T1000 (cell line): ENCODE measurements at places on chromosomes 16 and 17.

DNA sequence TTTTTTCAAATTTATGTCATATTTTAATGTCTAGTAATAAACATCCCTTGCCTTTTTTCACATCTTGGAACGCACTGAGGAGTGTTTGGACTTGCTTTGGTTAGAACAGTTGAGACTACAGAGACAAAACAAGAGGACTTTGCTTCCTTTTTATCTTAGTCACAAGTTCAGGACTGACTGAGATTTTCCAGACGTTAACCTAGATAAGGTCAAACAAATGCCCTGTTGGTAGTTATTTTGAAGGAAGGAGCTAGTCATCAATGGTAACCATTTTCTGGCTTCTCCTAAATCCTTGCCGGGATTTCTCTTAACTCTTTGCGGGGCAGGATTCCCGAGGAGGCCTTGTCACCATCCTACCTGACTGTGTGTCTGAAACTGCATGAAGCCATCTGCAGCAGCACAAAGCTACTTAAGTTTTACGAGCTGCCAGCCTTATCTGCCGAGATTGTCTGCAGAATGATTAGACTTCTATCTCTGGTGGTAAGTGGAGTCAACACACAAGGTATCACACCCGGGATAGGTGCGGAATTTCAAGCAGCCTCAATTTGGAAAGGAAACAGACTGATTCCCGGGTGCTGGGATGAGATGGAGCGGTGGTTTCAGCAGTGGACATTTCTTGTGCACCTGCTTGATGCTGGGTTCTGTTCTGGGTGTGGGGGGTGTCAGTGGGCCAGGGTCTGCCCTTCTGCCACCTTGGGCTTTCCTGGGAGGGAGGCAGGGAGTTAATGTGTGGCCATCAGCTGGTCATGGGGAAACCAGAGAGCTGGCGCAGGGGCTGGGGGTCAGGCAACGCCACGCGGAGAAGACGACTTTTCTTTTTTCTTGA, 48.3 kb downstream of the RNF213 start:
- no peak for DNase-seq

GRCh38 chr16:12471383-12471782, 332.3 kb downstream of the CPPED1 start:
- DNase-seq: no peak

DNA sequence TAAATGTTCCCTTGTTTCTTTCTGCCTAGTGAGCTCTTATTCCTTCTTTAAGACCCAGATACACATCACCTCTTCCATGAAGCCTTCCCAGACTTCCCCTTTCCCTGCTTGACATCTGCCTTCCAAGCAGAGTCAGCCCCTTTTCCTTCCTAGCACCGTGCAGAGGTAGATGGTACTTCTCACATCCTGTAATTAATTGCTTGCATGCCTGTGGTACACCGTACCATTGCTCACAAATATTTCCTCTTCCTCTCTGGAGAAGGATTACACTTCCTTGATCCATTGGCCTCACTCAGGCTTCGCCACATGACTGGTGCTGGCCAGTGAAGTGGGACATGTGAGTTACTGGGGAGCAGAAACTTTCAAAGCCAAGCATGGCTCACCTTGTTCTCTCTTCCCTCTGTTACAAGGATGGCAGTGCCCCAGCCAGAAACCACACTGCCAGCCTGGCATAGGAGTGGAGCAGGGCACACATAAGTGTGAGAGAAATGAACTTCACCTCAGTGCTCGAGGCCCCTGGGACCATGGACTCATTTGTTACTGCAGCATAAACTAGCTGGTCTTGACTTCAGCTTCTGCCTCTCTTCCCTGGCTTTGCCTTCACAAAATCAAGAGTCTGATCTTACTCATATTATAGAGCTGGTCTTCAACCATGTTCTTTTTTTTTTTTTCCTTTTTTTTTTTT, 44.0 kb downstream of the SOST start:
- no peak for DNase-seq

DNA sequence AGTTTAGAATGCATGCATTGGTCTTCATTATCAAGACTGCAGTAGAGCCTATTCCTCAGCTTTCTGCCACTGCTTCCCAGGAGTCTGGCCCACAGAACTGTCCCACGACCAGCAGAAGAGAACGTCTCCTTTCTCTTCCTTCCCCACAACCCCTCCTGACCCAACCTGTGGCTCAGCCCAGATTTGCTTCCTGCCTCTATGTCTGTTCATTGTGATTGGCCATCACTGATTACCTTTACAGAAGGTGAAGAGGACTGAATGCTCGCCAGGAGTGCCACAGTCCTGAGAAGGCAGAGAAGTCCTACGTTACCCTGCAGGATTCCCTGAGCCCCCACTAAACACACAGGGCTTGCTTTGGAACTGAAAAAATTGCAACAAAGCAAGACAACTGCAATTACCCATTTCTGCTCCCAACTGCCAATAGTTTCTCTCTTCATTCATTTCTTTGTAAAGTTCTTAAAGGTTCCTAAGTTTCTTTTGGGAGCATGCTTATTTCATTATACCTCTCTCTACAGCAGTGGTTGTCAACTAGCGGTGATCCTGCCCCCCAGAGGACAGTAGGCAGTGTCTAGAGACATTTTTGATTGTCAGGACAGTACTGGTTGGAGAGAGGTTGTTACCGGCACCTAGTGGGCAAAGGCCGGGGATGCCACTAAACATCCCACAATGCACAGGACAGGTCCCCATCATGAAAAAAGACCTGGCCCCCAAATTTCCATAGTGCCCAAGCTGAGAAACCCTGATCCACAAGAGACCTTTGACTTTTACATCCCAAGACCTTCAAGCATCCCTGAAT, 4.5 kb upstream of the NAT9 start:
- no peak for DNase-seq

DNA sequence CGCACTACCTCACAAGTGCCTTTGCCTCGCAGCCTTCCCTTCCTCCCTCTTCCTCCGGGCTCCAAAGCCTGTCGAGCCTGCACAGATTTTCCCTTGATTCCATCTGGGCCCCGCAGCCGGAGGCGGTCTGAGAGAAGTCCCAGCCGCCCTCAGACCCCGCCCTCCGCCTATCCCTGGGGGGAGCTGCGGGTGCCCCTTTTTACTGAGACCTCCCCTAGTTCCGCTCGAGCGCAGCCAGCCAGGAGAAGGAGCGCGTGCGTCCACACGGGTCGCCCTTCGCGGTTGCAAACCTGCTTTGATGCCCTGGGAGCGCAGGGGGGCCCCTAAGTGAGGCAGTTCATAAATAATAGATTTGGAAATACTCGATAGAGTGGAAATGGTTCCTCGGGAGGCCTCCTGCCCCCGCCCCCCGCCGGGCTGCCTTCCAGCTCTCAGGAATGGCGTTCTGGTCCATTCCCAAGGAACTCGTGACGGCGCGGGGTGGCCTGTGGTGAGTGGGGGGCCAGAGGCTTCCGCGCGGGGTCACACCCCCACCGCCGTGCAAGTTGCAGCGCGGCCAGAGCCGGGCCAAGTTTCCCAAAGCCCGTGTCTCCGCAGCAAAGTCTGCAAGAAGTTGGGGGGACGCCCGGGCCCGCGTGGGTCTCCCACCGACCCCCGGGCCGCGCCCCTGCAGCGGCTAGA, 610 bp downstream of the C16orf74 start:
- no peak for DNase-seq

DNA sequence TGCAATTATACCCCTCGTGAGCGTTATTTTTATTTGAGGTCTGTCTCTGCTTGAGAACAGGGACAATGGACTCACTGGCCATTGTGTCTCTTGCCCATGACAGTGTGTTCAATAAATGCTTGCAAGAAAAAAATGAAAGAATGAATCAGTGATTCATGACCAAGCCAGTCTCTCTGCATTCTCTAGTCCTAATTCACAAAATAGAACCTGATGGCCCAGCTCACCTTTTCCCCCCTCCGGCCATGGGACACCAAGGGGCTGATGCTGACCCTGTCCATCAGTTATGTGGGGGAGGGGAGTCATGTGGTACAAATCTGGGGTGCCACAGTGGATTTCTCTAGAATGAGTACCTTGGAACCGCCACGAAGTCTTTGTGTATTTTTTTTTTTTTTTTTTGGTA, 38.2 kb downstream of the CCDC42 start:
- DNase-seq: no peak

- no peak for DNase-seq
Measured at GRCh38 chr16:48287239-48287638, 39.9 kb upstream of the ABCC11 start.

- no peak for DNase-seq
Measured at GRCh38 chr17:5587438-5588032, 3.2 kb upstream of the NLRP1 start.

- no peak for DNase-seq
Measured at GRCh38 chr17:78374189-78374588, 4.3 kb upstream of the PGS1 start.
